Activated T-cell treated with anti-CD3 and anti-CD28 coated beads for 48 hours (primary cell): ENCODE measurements at places on chromosomes 3 and 15.

DNA sequence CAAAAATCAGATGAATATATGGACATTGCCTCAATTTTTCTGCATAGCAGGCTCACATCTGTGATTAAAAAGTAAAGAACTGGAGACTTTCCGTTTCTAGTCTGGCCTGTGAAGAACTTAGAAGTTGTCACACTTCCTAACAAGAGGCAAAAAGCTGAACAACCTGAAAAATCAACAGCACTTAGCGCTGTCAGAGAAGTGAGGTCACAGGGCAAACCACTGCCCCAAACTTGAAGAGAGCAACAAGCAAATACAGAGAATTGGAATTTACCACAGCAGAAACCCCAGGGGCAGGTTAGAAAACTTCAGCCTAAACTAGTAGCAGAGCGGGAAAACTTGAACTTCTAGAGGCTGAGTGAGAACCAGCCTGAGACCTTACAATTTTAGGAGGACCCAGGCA lies 38.9 kb downstream of the CCDC54 start:
- DNase-seq = no peak

DNA sequence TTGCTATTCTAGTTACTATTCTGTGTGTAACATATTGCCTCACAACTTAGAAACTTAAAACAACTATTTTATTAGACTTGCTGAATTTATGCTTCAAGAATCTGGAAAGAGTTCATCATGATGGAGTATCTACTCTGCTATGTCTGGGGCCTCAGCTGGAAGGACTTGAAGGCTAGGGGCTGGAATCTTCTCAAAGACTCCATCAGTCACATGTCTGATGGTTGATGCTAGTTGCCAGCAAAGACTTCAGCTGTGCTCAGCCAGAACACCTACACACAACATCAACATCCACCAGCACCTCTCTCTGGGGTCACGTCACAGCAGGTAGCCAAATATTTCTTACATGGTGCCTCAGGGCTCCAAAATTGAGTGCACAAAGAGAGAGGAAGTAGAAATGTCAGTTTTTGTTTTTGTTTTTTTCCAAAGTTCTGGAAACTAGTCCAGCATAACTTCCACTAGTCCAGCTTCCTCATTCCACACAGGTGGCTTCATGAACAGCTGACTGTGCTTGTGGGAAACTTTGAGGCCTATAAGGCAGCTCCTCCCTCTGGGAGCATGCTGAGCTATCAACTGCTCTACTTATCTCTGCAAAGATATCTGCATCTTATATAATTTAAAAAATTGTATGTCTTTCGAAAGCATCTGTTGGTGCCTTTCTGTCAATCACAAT lies 325.4 kb upstream of the AGTR1 start:
- no peak for DNase-seq

GRCh38 chr3:46517016-46517783 lies 19.4 kb downstream of the RTP3 start:
- no peak for DNase-seq

DNA sequence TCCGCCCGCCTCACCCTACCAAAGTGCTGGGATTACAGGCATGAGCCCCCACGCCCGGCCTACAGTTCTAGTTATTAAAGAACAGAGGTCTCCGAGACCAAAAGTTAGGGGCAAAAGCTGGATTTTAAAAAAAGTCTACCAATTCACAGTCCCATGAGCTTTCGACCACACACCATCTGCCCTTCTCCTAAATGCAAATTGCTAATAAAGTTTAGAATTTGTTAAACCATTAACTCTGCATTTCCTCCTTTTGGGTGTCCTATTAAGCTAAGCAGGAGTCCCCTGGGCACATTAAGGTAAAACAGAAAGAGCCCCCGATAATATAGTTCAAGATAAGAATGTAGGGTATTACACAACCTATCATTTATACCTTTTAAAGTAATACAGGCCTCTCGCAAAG lies 322.7 kb downstream of the FOXP1 start:
- no peak for DNase-seq

DNA sequence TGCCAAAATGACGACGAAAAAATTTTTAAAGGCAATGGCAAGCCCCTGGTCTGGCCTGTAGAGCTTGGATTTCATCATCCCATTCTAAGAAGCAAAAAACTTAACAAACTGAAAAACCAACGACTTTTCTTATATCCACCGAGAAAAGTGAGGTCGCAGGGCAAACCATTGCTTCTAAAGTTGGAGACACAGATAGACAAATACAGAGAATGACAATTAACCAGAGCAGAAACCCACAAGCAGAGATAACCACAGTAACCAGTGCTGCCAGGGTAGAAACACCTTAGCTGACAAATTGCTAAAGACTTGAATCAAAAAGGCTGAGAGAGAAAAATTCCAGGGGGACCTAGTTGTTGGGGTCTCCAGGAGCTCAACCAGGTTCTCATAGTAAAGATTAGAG lies 386.5 kb upstream of the SGO1 start:
- no peak for DNase-seq

- DNase-seq = no peak
Observed at GRCh38 chr3:27093771-27094170, 275.4 kb downstream of the NEK10 start.

GRCh38 chr3:121970047-121970446 lies 52.0 kb downstream of the ILDR1 start:
- no peak for DNase-seq

GRCh38 chr15:94791510-94791909 lies 560.1 kb downstream of the MCTP2 start:
- DNase-seq = no peak

DNA sequence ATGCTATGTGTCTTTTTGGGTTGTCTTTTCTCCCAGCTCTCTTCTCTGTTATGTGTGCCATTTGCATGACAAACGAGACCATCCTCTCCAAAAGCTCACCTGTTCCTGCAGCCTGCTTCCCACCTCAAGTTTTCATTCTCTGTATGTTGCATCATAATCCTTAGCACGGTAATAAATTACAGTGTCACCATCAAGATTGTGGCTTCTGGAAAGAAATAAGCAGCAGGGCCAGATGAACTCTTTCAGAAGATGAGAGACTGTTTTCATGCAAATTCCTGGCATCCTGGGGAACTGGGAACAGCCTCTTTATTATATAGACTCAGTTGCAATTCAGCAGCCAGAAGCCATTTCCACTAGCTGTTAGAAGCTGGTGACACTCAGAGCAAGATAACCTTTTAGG lies 436.7 kb downstream of the EPHB1 start:
- no peak for DNase-seq

- peak; percentile 40 for DNase-seq
Observed at GRCh38 chr3:54853573-54854404, 74.1 kb downstream of the LRTM1 start.

- no peak for DNase-seq
Observed at GRCh38 chr15:63407612-63408011, 26.0 kb upstream of the CA12 start.

DNA sequence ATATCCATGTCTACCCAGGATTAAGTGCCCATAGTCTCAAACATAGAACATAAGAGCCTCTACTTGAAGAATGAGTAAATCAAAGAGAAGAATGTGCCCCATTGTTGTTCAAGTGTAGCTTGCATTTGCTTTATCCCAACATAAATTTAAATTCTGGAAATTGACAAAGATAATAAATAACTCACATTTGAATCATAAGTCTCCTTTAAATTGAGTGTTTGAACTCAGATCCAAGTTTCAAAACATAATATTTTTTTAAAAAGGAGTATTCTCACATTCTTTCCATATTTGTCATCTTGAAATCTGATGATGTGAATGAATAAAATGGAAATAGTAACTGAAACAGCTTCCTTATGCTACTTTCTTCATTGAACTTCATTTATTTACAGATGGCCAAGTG lies 135.2 kb downstream of the MECOM start:
- no peak for DNase-seq

- DNase-seq = no peak
Observed at GRCh38 chr3:64138656-64139375, 86.5 kb downstream of the PRICKLE2 start.
